Activated CD4-positive, alpha-beta T cell treated with anti-CD3 and anti-CD28 coated beads for 1 hour (primary cell): ENCODE measurements at places on chromosomes 7 and 10.
A peak's percentile ranks its signal among the peaks of the same experiment; 100 is the strongest.

DNA sequence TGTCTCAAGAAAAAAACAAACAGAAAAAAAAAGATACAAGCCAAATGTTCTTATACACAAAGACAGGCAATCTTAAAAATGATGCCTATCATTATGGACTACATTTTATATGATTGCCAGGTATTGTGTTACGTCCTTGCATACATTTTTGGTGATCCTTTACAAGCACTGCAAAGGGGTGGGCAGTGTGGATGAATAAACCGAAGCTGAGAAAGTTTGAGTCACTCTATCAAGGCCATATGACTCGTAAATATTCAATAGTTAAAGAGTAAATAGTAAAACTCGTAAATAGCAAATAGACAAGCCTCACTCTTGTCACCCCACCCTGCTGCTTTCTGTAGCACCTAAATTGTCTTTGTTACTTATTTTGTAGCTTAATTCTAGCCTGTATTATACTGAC is 326.2 kb downstream of the FRMD4A start:
- no peak for DNase-seq

- DNase-seq, result no peak
Observed at GRCh38 chr7:149790146-149790548, 16.8 kb upstream of the ZNF467 start.

DNA sequence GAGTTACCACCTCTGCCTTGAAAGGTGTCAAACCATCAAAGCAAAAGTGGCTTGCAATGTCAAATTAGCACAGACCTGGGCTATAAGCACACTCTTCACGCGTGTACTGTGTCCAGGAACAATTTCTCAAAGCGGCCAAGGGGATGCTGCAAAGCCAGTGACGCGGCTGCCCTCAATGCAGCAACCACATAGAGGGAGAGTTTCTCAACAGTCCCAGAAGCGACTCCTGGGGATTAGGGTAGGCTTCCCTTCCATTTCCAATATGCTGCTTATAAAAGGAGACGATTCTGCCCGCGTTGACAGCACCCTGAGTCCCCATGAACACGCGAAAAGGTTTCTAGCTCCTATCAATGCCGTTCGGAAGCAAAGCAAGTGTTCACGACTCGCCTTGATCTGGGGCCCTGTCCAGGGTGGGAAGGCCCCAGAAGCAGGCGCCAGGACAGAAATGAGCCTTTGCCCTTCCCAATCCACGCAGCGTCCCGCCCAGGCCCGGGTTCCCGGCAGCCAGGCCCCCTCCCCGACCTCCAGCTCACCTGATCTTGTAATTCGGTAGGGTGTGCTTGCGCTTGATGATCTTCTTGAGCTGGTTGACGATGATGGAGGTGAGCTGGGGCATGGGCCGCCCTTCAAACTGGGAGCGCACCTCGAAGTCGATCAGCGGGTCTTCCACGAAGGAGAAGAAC is 1.3 kb downstream of the PDZD8 start:
- DNase-seq, result no peak

DNA sequence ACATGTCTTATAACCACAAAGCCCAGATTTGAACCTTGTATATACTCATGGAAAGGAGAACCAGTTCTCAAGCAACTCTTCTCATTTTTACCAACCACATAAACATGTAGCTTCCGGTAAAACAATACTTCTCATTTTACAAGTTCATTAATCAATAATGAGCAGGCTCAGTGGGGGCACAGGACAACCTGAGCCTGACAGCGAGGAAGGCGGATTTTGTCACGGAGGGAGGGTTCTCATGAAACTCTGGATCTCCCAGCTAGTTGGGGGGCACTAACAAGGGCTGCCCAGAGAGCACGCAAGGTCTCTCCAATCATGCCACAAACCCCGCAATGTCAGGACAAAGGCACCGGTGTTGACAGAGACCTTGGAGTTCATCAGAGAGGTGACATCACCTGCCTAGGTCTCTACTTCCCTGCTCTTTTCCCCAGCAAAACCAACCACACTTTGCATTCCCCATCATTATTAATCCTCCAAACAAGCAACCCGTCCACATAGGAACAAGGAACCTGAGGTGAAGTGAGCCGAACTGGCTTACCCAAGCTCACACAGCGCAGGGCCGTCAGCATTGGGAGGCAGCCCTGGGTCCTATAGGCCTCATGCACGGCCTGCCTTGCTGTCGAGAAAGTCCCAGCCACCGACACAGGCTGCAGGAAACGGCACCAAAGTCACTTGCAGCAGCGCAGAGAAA is 192.1 kb upstream of the KLF14 start:
- DNase-seq, result no peak

DNA sequence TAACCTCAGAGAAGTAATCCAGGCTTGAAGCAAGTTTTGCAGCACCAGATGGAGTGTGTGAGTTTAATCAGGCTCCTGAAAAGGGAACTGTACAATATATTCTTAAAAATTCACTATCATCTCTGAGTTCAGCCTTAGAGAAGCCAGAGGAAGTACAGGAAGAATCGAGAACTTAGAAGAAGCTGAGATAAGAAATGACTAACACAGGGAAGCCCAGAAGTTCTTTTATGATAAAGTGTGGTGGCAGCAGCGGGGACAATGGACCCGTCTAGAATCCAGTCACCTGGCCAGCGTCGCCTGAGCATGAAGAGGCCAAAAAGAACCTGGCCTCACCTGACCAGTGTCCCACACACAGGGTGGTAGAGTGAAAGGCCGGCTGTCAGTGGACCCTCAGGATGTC is 161.0 kb downstream of the USP6NL start:
- no peak for DNase-seq

GRCh38 chr7:16978358-16979244 is 96.8 kb upstream of the AGR3 start:
- DNase-seq, result no peak

DNA sequence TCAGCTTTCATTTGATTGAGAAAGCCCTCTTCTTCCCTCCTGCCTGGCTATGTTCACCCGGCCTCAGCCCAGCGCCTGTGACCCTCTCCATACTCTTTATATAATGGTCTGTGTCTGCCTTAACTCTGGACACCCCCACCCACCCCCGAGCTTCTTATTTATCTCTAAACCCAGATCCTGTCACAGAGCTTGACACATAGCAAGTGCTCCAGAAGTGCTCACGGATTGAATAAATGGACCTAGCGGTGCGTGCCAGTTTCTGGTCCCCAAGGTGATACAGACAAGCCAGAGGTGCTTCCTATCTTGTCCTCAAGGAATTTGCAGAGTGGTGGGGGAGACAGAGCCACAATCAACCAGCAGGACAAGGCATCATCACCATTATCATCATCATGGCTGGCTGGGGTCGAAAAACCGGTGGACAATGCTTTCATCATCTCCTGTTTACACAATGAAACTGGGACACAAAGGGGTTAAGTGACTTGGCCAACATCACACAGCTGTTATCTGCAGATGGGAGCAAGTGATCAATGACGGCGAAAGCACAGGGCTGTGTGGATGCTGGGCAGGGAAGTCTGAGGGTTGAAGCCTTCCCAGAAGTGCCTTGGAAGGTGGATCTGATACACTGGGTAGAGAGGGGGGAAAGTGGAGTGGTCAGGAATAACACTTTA is 2.2 kb upstream of the LOXL4 start:
- no peak for DNase-seq

GRCh38 chr10:43287056-43288007 is 20.5 kb upstream of the RASGEF1A start:
- peak; percentile 37 for DNase-seq

DNA sequence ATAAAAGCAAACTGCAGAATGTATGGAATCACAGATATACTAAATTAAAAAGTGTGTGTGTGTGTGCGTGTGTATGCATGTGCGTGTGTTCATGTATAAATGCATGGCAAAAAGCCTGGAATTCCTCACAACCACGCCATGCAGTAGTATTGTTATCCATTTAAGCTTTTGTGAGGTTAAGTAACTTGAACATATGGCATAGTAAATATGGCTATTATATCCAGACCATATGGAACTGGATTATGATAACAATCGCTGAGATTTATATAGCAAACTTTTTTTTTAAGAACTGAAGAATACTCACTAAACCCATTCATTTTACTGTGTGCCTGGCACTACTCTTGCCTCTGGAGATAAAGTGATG is 22.3 kb upstream of the NANOS1 start:
- DNase-seq, result no peak

GRCh38 chr7:24192053-24192452 is 91.9 kb upstream of the NPY start:
- no peak for DNase-seq

DNA sequence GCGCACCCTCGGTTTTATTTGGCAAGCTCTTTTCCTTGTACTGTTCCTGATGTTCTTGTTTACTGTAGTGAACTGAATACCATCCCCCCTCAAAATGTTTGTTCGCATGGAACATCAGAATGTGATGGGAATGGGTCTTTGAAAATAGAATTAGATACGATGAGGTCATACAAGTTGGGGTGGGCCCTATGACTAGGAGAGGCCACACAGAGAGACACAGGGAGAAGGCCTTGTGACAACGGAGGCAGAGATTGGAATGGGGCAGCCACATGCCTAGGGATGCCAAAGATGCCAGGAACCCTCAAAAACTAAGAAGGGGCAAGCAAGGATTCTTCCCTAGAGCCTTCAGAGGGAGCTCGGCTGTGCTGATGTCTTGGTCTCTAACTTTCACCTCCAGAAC is 123.6 kb downstream of the FAM204A start:
- DNase-seq, result no peak

DNA sequence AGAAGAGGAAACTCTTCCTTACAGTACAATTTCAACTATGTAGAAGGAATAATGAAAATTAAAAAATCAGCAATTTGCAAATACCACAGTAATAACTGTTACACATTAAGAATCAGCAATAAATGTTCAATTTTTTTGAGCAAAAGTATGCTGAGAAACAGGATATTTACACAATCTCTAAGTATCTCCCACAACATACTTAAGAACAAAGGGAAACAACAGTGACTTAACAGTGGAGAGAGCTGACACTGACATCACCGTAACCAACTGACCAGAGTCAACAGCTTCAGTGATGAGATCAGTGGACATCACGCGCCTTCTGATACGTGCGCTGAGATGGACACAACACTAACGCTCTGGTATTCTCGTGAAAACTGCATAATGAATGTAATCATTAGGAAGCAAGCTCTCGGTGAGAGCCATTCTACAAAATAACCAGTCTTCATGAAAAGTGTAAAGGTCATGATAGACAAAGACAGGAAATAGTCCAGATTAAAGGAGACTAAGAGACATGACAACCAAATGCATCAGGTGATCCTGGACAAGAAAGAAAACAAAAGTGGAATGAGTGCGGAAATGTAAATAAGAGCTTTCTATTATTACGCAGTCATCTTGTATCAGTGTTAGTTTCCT is 82.6 kb downstream of the PIP4K2A start:
- no peak for DNase-seq

- no peak for DNase-seq
Observed at GRCh38 chr7:141515941-141516340, 35.3 kb upstream of the AGK start.

GRCh38 chr10:3963191-3963673 is 178.2 kb upstream of the KLF6 start:
- DNase-seq, result no peak

DNA sequence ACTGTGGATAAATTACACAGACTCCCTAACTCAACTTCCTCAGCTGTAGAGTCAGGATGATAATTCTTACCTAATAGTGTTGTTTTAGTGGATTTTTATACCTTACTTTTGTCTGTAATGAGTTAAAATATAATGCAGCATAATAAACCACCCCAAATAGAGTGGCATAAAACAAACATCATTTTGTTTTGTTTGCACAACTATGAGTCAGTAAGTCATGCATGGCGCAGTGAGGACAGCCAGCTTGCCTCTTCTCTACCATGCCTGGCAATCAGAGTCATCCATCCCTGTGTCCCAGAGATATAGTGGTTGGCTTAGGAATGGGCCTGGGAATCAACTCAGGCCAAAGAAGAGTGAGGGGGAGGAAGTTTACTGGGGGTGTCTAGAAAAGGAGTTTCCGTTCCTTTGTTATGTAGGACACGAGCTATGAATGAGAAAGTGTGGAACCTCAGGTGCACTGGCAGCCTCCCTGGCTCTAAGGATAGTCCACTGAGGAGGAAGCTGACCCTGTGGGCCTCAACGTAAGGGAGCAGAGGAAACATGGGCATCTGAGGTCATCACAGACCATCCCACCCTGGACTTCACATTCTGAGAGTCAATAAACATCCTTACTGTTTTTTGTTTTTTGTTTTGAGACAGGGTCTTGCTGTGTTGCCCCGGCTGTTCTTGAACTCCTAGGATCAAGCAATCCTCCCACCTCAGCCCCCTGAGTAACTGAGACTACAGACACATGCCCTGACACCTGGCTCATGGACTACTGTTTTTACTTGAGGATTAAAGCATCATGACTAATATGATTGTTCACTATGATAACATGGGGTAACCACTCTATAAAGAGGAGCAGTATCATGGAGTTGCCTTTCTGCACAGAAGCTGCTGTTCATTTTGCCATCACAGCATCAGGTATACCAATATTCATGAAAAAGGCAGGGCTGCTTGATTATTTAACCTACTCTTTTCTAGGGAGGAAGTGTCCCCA is 21.0 kb upstream of the GRB10 start:
- DNase-seq, result no peak

DNA sequence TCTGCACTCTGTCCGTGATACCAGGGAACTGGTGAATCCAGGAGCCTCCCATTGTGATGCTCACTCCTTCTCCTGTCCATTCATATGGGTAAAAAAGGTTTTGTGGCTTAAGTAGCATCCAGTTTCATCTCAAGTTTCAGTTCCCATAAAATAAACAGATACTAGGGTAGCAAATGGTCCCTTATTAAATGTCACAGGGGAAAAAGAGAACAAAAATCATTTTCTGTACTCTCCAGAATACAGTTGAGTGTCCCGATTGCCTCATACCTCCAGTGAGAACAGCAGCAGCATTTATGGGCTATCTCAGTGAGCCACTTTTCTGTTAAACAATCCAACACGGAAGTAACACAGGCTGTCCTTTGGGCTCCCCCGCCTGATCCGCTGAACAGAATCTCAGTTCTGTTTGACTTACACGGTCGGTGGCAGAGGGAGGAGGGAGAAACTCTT is 179.6 kb downstream of the CELF2 start:
- no peak for DNase-seq

DNA sequence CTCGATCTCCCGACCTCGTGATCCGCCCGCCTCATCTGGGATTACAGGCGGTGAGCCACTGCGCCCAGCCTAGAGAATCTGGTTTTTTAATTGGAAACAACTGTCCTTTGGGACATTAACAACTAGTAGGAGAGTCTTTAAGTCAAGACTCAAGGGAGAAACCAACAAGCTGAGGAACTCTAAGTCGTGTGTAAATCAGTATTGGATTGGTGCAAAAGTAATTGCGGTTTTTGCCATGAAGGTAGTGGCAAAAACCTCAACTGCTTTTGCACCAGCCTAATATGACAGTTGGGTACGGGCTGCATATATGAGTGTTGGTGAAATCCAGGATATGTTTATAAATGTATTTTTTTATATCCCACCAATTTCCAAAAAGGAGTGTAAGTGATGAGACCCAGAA is 113.9 kb upstream of the PLXNA4 start:
- DNase-seq, result no peak

GRCh38 chr7:3393862-3394261 is 92.8 kb downstream of the SDK1 start:
- DNase-seq, result no peak

- DNase-seq, result no peak
Observed at GRCh38 chr7:142389544-142389943, 131.7 kb upstream of the PRSS58 start.
